AG09309 (cell line): ENCODE measurements at places on chromosomes 3 and 15.

GRCh38 chr15:70559265-70560239 is 203.8 kb downstream of the UACA start:
- no peak for DNase-seq

DNA sequence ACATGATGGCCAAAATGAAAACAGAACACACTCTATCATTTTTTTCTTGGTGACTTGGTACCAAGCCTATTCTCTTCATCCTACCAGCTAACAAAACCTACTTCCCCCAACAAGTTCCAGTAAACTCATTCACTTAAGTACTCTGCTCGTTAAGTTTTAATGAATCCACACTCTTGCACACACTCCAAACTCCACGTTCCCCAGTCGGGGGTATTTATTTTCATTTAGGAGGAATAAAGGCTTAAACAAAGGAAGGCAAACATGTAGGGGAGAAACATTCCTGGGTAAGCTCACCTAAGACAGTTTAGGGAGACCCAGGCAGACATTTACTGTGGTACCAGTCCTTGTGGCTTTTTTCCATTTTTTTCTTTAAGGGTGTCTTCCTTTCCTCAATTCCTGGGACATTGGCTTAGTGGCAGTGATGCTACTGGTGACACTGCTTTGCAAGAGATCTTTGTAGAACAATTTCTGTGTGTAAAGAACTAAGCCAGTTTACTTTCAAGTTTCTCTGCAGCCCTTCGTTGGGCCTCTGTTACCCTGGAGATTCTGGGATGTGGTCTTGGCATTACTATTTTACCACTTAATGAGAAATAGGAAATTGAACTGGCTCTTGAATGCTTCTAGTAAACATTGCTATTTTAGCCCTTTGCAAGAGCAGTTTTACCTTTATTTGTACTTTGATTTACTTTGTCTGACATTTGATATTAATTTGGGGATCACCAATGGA is 117.3 kb upstream of the C15orf61 start:
- no peak for DNase-seq

DNA sequence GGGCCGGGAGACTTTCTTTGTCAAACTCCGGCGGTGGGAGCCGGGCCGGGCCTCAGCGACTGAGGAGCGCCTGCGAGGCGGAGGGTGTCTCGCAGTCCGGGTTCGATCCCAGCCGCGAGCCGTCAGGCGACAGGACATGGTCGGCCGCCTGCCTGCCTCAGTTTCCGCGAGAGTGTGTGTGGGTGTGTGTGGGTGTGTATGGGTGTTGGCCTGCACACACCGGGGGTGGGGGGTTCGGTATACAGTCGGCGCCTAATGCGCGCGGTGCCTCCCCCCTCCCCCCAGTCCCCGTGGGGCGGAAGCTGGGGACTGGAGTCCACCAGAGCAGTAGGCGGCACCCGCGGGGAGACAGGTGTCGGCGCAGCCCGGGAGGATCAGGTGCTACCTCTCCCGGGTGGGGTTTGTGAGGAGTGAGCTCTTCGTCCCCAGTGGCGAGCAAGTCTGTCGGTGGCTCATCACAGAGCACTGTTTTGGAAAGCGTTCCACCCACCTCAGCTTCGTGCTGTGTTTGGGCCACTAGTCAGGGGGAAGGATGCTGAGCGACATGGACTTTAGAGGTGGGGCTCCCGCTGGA is 246.3 kb downstream of the GOLGA6L6 start:
- DNase-seq = no peak

- DNase-seq = no peak
Measured at GRCh38 chr3:98980915-98981596, 79.6 kb upstream of the DCBLD2 start.

DNA sequence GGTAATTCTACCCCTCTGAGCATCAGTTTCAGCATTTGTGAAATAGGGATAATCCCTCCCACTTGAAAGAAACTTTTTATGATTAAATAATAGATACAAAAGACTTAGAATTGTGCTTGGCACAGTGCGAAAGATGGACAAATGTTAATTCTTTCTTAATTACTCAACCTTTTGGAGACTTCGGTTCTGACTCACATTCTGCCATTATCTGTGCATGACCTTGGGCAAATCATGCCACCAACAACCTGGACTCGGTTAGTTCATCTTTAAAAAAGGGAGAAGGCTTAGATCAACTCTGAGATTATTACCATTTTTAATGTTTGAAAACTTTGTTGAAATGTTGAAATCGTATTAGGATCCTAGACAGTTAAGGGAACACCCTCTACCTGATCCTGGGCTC is 40.6 kb upstream of the POLR2M start:
- no peak for DNase-seq

- DNase-seq = no peak
Measured at GRCh38 chr15:80932989-80933388, 56.6 kb downstream of the MESD start.
